ENCODE measurements at places on chromosomes 6 and 20. TPM values are rescaled to one million over a fixed set of nuclear protein-coding genes. Genes with fewer than 3 reads are reported as not detected.

Gene YWHAB
- total RNA-seq: 264 TPM

Gene ARMH2
- total RNA-seq: not detected

Gene C6orf15
- not detected for total RNA-seq

Gene SALL4
- total RNA-seq: 0.40 TPM

DNA sequence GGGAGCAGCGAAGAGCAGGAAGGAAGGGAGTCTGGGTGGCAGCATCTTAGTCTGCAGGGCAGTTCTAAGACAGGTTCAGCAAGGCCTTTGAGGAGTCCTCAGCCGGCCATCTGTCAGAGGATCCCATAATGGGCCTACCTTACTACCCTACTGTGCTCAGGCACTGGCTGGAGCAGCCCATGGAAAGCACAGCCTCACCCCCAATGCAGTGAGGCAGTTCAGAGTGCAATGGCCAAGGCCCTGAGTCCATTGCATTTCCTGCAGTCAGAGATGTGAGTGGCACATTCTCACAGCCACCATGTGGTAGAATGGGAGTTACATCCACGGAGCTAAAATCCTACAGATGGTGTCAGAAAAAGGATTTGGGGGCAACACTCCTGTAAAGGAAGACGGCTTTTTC lies 19.4 kb upstream of the OVOL2 start:
- no peak for DNase-seq

GRCh38 chr6:36544228-36544627 lies 3.1 kb downstream of the STK38 start:
- no peak for DNase-seq
